ENCODE measurements at places on chromosomes 7 and 10. TPM values are rescaled to one million over a fixed set of nuclear protein-coding genes. Genes with fewer than 3 reads are reported as not detected.

SPDYE16 gene
- not detected for total RNA-seq

SEMA3A gene
- total RNA-seq, result 80.2 TPM

NPVF gene
- total RNA-seq, result not detected

KIF11 gene
- 8.8 TPM for total RNA-seq

HPSE2 gene
- total RNA-seq, result not detected

DEPP1 gene
- total RNA-seq, result 174 TPM

GDF10 gene
- not detected for total RNA-seq

ORC5 gene
- 30.0 TPM for total RNA-seq

MRPS16 gene
- 61.1 TPM for total RNA-seq

FAM13C gene
- total RNA-seq, result 16.7 TPM

ZNF804B gene
- not detected for total RNA-seq

VSTM4 gene
- total RNA-seq, result 1.0 TPM

EGFR gene
- 0.56 TPM for total RNA-seq

FAM53B gene
- 30.5 TPM for total RNA-seq

DUS4L gene
- 4.9 TPM for total RNA-seq

RNF32 gene
- 0.23 TPM for total RNA-seq

TYW1B gene
- 6.0 TPM for total RNA-seq

HOXA4 gene
- total RNA-seq, result 0.65 TPM

CCL24 gene
- not detected for total RNA-seq

FAM237B gene
- total RNA-seq, result not detected

FAM25A gene
- not detected for total RNA-seq

HNRNPF gene
- 325 TPM for total RNA-seq

SPOCK2 gene
- 6.6 TPM for total RNA-seq

GHRHR gene
- total RNA-seq, result not detected

SPDYE9 gene
- not detected for total RNA-seq

SFTPA1 gene
- not detected for total RNA-seq

Data from dermis blood vessel endothelial cell (primary cell).